NCI-H1105 (cell line): ENCODE measurements at places on chromosomes 7 and 10.

GRCh38 chr10:113326160-113327111 lies 226.4 kb upstream of the HABP2 start:
- no peak for DNase-seq

DNA sequence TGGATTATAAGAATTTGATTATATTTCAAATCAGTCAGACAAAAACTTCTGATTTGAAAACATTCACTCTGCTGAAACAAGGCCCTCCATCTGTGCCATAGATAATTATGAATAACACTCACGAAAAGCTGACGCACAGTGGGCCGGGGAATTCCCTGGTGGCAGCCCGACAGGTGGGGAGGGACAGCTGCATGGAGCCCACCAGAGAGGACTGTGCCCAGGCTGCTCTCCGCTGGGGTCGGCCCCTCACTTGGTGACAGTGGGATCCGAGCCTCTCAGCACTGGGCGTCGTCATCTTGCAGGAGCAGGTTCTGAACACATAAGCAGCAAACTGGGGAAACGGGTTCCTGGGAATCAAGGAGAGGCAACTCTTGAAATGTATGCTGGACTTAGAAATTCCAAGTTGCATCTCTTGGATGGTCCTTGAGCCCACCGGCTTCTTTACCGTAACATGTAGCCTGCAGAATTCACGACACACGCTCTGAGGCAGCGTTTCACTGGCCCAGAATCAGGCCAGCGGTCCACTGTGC lies 41.4 kb downstream of the AFAP1L2 start:
- no peak for DNase-seq

DNA sequence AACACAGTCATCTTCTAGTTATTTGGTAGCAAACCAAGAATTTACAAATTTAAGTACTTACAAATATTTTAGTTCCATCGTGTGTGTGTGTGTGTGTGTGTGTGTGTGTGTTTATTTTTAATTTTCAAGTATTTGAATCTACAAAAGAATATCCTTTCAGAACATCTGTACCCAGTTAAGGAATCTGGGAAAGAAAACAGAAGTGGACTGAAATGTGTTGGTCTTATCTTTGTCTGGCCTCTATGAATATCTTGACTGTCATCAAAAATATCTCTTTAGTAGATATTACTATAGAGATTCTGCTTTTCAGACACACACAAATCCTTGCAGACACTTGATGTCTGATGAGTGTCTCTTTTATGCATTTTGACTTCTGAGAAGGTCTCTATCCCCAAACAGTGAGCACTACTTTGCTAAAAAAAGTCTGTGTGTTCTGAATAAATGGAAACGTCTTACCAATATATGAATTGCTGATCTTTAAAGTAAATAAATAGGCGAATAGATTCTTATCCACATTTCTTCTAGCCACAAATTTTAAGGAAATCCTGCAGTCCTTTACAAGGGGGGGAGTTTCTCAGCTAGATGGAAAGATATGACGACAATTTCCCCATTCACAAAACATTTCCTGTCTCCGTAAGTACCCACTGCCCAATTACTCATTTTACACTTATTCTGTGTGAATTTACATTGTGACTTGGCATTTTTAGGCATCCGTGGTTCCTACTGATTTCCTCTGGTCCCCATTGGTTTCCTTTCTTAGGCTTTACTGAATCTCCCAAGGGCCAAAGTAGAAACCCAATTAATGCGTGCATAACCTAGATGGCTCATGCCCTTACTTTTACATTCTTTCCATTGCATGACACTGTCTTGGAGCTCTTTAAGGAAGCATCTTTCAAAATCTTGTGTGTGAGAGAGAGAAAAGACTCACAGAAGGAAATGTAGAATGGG lies 36.0 kb downstream of the NRCAM start:
- DNase-seq, result no peak

DNA sequence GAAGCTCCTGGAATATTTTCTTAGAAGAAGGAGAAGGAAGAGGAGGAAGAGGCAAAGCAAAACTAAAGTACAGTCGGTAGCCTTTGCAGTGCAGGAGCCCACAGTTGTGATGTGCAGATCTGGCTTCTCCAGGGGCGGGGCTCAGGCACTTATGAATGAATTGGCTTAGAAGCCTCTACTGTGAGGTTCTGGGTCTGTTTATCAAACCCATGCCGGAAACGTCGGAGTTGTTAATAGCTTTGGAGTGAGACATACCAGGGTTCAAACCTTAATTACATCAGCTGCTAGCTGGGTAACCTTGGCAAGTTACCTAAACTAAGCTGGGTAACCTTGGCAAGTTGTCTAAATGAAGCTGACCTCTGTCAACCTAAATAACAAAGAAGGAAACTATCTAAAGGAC lies 89.3 kb upstream of the PITRM1 start:
- DNase-seq, result no peak

GRCh38 chr10:71280825-71281224 lies 38.2 kb upstream of the SLC29A3 start:
- no peak for DNase-seq

DNA sequence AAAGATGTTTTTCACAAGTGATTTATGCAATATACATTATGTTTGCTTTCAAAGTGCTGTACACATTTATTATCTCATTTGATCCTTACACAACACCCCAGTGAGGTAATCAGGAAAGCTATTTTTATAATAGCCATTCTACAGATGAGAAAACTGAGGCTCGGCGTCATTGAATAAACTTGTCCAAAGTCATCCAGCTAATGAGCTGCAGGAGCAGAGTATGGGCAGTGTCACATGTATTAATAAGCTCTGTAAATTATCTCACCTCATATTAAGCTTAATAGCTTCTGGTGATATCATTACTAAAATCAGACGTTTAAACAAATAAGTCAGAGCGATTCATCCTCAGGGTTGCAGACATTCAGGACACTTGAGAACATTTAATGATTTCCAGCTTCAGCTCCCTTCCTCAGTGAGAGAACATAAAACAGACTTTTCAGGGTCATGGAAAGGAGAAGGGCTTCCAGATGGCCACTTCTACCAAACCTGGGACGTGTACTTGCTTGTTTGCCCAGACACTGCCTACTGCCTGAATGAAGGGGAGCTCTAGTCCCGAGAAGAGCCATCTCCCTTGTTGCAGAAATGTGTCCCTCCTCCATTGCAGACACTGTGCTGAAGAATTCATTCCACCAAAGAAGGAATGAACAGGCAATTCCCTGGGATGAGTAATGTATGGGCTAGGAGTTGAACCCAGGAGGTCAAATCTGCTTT lies 20.5 kb upstream of the FZD1 start:
- DNase-seq, result no peak

- no peak for DNase-seq
Measured at GRCh38 chr10:132534391-132535064, 3.1 kb upstream of the INPP5A start.
